ENCODE measurements at places on chromosomes 3 and 15.

- DNase-seq, result no peak
These were observed 17.5 kb upstream of the HACD2 start for GRCh38 chr3:123602325-123602724.

DNA sequence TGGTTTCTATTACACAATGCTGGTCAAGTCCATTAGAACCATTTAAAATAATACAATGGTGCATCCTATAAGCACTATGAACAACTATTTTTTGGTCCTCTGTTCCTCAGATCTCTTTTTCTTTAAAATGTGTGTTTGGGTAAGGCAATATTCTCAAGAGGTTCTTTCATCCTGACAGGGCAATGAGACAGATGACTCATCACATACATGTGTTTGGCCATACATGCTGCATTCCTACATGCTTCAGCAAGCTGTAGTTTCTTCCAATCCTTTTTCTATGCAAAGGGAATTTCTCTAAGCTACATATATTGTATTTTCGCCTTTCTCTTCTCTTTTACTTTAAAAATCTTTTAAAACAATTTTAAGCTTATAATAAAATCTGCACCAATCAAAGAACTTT lies 52.7 kb downstream of the OTOL1 start:
- DNase-seq, result no peak

GRCh38 chr15:78325092-78325843 lies 14.9 kb upstream of the CRABP1 start:
- DNase-seq, result no peak

- no peak for DNase-seq
These were observed 212.3 kb downstream of the FGF12 start for GRCh38 chr3:192514754-192515663.

DNA sequence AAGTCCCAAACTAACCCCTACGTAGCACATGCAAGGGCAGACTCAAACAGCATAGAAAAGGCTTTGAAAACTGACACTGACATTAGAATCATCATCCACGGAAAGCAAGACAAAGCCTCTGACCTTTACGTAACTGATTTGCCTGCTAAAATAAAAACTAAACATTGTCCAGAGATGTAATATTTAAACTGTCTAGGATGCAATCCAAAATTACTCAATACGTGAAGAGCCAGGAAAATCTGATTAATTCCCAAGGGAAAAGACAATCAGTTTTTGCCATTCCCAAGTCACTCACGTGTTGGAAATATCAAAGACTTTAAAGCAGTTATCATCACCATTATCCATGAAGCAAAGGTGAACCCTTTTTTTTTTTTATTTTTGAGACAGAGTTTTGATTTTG lies 13.3 kb upstream of the IQCF1 start:
- DNase-seq, result no peak
